ENCODE measurements at places on chromosomes 13 and 19. TPM values are rescaled to one million over a fixed set of nuclear protein-coding genes. Genes with fewer than 3 reads are reported as not detected.
A peak's percentile ranks its signal among the peaks of the same experiment; 100 is the strongest.

DNA sequence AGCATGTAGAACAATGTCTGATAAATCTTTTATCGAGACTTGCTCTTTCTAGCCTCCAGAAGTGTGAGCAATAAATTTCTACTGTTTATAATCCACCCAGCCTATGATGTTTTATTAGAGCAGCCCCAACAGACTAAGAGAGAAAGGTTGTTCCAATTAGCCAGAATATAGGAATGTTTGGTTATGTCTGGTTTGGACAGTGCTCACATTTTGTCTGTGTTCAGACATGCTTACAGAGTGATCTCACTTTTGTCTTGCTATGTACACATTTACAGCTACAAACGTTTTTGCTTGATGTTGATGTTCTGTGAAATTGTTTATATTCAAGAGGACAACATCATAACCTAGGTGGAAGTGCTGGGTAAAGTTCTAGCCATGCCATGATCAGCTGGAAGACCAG lies 18.0 kb upstream of the EVI5L start:
- H3K4me3 ChIP-seq, result no peak overlapping the region
- no peaks in the 10 kb centered on the region for H3K27me3 ChIP-seq
- H3K36me3 ChIP-seq, result no peaks in the 10 kb centered on the region
- DNase-seq, result no peak
- no peaks in the 10 kb centered on the region for H3K4me1 ChIP-seq

DNA sequence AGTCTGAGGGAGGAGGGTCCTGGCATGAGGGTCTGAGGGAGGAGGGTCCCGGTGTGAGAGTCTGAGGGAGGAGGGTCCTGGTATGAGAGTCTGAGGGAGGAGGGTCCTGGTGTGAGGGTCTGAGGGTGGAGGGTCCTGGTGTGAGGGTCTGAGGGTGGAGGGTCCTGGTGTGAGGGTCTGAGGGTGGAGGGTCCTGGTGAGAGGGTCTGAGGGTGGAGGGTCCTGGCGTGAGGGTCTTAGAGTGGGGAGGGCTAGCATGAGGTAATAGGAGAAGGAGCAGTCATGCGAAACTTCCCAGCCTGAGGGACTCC lies 194.8 kb downstream of the TEX29 start:
- H3K36me3 ChIP-seq, result no peaks in the 10 kb centered on the region
- no peak for DNase-seq
- no peak overlapping the region for H3K4me3 ChIP-seq

DNA sequence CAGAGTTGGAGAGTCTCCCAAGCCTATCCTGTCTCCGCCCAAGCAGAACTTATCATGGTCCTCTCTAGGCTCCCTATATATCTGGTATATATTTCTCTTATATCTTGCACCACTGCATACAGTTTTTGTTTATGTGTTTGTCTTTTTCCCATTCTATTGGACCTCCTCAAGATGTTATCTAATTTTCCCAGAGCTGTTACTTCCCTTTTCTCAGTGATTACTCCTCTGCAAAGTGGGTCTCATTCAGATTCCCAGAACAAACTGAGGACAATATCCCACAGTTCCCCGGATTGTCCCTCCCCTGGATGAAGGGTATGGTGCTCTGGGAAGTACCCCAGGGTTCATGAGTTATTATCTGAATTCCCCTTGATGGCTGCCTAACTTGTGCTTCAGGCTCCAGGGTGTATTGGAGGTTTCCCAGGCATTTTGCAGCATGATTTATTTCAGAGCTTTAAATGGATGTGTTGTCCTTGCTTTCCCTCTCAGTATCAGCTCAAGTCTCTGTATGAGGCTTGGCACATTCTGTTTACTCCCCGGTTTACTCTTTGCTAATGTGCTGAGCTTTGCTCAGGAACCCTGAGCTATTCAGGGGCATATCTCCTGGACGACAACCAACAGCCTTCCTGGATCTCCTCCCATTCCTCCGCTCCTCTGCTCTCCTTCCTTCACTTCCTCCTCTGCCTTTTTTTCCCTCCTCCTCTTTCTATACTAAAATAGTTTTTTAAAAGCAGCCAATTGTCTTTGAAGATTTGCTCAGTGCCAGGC lies 329.3 kb downstream of the SPRY2 start:
- peak overlapping the region; percentile 44 for H3K27ac ChIP-seq
- H3K4me1 ChIP-seq, result no peaks in the 10 kb centered on the region
- H3K27me3 ChIP-seq, result no peaks in the 10 kb centered on the region
- no peak for DNase-seq
- no peak overlapping the region for H3K4me3 ChIP-seq

- no peak within 1 kb of the TSS for H3K27ac ChIP-seq
- H3K36me3 ChIP-seq, result no peaks in the 10 kb centered on the region
- DNase-seq, result no peak
- H3K4me1 ChIP-seq, result no peaks in the 10 kb centered on the region
- H3K27me3 ChIP-seq, result no peaks in the 10 kb centered on the region
Observed at GRCh38 chr19:48719263-48720171, at the start of gene MAMSTR. TSS of gene MAMSTR (minus strand) at chr19:48719725. CDS start at chr19:48719031, 694 bp downstream.

DNA sequence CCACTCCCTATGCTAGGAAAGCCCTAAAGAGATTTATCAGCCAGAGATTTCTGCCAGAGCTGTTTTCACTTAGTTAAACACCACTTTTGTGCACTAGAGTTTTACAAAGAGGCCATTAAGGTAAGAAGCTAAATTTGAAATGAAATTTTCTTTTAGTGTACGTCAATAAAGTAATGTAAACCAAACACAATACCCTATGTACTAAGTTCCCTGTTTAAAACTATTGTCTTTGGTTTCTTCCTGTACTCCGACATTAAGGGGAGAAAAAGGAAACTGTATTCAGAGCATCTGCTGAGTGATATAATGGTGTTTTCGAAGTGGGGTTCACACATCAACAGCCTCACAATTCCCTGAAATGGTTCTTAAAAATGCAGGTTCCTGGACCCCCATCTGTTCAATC lies 40.7 kb upstream of the STARD13 start:
- H3K27me3 ChIP-seq, result no peaks in the 10 kb centered on the region
- no peak overlapping the region for H3K27ac ChIP-seq
- no peak for DNase-seq
- H3K4me3 ChIP-seq, result no peak overlapping the region
- no peaks in the 10 kb centered on the region for H3K4me1 ChIP-seq
- no peaks in the 10 kb centered on the region for H3K36me3 ChIP-seq

- H3K36me3 ChIP-seq, result no peaks in the 10 kb centered on the region
- no peak for DNase-seq
- H3K4me1 ChIP-seq, result no peaks in the 10 kb centered on the region
Observed at GRCh38 chr13:99367106-99367616, 60.0 kb upstream of the GPR183 start.

DNA sequence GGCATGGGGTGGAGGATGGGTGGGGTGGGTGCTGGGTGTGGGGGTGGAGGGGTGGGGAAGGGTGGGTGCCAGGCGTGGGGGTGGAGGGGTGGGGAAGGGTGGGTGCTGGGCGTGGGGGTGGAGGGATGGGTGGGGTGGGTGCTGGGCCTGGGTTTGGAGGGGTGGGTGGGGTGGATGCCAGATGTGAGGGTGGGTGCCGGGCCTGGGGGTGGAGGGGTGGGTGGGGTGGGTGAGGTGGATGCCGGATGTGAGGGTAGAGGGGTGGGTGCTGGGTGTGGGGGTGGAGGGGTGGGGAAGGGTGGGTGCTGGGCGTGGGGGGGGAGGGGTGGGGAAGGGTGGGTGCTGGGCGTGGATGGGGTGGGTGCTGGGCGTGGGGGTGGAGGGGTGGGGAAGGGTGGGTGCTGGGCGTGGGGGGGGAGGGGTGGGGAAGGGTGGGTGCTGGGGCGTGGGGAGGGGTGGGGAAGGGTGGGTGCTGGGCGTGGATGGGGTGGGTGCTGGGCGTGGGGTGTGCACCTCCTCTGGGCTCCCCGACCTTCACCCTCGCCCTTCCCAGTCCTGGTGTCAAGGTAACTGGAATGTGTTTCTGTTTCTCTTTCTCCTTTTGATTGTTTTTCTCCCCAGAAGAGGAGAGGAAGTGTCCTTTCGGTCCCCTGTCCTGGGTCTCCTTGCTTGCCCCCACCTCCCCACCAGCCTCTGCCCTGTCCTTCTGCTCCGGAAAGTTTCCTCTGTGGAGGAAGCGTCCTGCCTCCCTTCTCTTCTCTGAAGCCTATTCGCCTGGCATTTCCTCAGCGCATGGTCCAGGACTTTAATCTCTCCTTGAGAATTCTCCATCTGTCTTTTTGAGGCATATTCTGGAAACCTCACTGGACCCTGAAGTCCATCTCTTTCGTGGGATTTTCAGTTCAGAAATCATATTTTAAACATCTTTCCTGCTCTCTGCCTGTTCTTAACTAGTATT lies 22.9 kb upstream of the CFAP97D2 start:
- no peaks in the 10 kb centered on the region for H3K36me3 ChIP-seq
- DNase-seq, result no peak
- no peaks in the 10 kb centered on the region for H3K27me3 ChIP-seq
- peaks cover 10% of the 10 kb centered on the region for H3K4me1 ChIP-seq
- H3K27ac ChIP-seq, result no peak overlapping the region

GRCh38 chr13:53198736-53199135 lies 170.1 kb downstream of the OLFM4 start:
- no peaks in the 10 kb centered on the region for H3K4me1 ChIP-seq
- H3K27ac ChIP-seq, result no peak overlapping the region
- H3K27me3 ChIP-seq, result no peaks in the 10 kb centered on the region

DNA sequence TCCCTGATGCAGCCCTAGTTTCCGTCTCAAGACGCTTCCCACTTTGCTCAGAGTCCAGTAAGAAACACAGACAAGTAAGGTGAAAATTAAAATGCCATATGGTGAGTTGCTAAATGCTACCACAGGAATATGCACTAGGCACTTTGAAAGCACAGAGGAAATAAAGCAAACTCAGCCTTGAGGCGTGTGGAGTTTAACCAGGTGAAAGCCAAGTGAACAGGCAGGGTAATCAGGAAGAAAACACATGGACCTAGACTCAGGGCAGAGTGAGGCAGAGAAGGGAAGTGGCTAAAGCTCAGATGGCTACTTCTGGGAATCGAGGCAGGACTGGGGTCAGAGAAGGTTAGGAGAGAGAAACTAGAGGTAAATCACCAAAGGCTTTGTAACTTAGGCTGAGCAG lies 5.4 kb upstream of the UBL3 start:
- no peak overlapping the region for H3K27ac ChIP-seq
- no peak overlapping the region for H3K4me3 ChIP-seq
- DNase-seq, result no peak
- no peaks in the 10 kb centered on the region for H3K36me3 ChIP-seq
- no peaks in the 10 kb centered on the region for H3K27me3 ChIP-seq
- H3K4me1 ChIP-seq, result no peaks in the 10 kb centered on the region

DNA sequence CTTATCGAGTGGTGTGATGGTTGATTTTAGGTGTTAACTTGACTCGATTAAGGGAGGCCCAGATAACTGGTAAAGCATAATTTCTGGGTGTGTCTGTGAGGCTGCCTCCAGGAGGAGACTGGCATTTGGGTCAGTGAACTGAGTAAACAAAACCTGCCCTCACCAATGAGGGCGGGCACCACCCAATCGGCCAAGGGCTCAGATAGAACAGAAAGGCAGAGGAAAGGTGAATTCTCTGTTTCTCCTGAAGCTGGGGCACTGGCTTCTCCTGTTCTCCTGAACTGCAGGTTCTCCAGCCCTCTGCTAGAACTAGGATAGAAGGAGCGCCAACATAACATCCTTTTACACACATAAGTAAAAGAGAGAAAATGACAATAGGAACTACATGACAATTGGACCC lies 35.1 kb downstream of the ESD start:
- H3K4me1 ChIP-seq, result no peaks in the 10 kb centered on the region
- H3K27me3 ChIP-seq, result no peaks in the 10 kb centered on the region
- no peak overlapping the region for H3K27ac ChIP-seq
- H3K36me3 ChIP-seq, result no peaks in the 10 kb centered on the region

The MPND gene
- total RNA-seq, result 22.9 TPM

The ALOX5AP gene
- total RNA-seq, result 2.1 TPM

The BRSK1 gene
- total RNA-seq, result 7.9 TPM

The ZNF726 gene
- total RNA-seq, result 7.2 TPM

The NLRP7 gene
- not detected for total RNA-seq

The TNNI3 gene
- 14.6 TPM for total RNA-seq

The ZNF253 gene
- 8.9 TPM for total RNA-seq

Measured in Panc1 (cell line).